ENCODE measurements at places on chromosomes 3 and 15.

GRCh38 chr15:67854358-67854757, 14.5 kb upstream of the RNU6-1 start:
- no peak for DNase-seq

GRCh38 chr3:33236005-33236404, 17.4 kb upstream of the SUSD5 start:
- no peak for DNase-seq

- no peak for DNase-seq
Measured at GRCh38 chr3:188106454-188106853, 47.5 kb upstream of the LPP start.

- no peak for DNase-seq
Measured at GRCh38 chr3:139109271-139109670, 64.6 kb upstream of the PRR23C start.

DNA sequence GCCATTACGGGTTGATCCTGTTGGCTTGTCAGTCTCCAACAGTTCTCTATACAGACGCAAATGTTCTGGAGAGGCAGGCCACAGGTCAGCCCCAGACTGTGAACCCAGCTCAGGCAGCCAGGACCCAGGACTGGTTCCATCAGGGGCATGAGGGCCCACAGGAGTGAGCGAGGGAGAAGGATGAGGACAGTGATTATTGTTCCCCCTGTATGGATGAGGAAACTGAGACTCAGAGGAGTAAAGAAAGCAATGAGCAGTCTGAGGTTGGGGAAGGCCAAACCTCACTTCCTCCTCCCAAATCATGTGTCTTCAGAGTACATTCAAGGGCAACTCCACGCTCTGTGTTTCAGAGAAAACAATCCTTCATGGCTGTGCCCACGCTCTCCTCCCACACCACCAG, 121.9 kb downstream of the RPLP1 start:
- no peak for DNase-seq
